ENCODE measurements at places on chromosomes 1 and 21.

- no peak for DNase-seq
Observed at GRCh38 chr1:25123551-25123950, 108.8 kb downstream of the SYF2 start.

GRCh38 chr1:50989694-50990093 is 19.6 kb downstream of the CDKN2C start:
- no peak for DNase-seq

DNA sequence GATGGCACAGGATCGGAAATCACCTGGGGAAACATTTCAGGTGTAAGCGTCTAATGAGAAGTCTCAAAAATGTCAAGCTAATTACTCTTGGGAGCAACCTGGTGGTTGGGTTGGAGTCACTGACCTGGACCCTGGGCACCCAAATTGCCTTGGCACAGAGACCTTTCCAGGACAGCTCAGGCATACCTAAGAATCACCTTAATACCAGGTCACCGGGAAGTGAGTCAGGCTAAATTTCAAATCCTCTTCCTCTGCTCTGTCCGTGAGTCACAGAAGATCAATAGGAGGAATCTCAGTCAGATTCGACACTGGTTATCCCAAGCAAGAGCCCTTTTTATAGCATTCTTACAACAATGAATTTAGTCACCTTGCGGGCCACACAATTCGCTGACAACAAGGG is 179.6 kb upstream of the CAMK1G start:
- DNase-seq = no peak

DNA sequence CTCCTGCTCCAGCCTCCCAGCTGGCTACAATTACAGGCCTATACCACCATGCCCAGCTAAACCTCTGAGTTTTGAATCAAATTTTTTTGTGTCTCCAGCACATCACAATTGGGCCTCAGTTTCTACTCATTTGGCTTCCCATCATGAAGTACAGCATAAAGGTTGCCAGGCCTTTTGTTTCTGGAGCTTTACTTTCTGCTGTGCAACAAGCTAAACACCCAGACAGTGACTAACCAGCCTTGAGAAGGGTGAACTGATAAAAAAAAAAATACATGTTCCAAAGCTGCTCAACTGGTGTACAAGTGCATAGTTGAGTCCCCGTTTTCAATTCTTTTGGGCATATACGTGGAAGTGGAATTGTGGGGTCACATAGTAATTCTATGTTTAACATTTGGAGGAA is 25.1 kb downstream of the TIAM1 start:
- DNase-seq = no peak

DNA sequence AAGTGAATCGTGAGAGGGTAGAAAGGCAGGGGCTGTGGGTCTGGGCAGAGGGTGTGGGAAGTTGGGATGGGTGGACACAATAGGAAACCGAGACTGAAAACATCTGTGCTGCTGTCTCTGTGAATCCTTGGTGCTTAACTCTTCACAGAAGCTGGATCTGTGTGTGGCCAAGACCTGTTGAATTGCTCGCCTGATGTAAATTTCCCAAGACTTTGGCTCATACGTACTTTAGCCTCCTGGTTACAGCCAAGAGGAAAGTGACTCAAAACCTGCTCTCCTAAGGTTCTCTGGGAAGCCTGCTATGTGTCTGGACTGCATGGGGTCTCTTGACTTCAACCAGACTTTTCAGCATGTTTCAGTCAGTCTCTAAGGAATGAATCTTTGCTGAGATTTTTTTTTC is 270.3 kb downstream of the RWDD3 start:
- DNase-seq = no peak

DNA sequence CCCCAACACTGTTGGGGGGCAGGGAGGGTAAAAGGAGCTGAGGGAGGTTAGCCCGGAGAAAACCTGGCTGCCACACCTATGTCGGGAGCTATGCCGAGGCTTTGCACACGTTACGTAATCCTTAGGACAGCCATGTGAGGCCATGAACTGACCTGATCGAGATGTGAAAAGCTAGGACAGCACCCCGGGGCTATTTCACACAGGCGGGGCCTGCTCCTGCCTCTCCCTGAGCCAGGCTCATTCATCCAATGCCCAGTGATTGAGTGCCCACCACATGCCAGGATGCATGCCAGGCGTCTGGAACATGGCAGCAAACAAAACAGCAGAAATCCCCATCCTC is 30.2 kb downstream of the LDLRAP1 start:
- no peak for DNase-seq

DNA sequence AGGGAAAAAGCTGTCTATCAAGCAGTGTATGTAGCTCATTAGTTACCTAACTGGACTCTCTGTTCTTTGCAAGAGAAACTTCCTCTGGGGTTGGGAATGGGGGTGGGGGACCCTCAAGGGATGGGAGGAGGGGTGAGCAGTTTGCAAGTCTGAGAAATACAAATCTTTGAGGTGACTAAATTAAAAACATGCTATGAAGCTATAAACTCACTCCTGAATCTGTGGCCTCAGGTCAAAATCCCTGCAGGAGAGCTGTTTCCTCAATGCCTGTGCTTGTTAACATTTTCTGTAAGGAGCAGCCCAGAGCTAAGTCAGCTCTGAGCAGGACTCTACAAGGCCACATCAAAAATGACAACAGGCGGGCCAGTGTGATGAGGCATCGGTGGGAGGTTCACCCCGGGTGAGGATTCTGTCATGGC is 32.8 kb upstream of the PTPRC start:
- no peak for DNase-seq

DNA sequence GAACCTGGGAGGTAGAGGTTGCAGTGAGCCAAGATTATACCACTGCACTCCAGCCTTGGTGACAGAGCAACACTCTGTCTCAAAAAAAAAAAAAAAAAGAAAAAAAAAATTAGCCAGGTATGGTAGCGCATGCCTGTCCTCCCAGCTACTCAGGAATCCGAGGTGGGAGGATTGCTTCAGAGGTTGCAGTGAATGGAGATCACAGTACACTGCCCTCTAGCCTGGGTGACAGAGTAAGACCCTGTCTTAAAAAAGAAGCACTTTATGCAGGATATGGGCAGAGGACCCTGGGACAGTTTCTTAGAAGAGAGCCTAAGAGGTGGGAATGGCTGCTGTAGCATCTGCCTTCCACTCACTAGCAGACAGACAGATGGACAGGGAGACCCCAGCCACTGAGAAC is 23.0 kb downstream of the IQGAP3 start:
- DNase-seq = no peak

GRCh38 chr1:4674117-4674516 is 19.7 kb downstream of the AJAP1 start:
- DNase-seq = no peak

DNA sequence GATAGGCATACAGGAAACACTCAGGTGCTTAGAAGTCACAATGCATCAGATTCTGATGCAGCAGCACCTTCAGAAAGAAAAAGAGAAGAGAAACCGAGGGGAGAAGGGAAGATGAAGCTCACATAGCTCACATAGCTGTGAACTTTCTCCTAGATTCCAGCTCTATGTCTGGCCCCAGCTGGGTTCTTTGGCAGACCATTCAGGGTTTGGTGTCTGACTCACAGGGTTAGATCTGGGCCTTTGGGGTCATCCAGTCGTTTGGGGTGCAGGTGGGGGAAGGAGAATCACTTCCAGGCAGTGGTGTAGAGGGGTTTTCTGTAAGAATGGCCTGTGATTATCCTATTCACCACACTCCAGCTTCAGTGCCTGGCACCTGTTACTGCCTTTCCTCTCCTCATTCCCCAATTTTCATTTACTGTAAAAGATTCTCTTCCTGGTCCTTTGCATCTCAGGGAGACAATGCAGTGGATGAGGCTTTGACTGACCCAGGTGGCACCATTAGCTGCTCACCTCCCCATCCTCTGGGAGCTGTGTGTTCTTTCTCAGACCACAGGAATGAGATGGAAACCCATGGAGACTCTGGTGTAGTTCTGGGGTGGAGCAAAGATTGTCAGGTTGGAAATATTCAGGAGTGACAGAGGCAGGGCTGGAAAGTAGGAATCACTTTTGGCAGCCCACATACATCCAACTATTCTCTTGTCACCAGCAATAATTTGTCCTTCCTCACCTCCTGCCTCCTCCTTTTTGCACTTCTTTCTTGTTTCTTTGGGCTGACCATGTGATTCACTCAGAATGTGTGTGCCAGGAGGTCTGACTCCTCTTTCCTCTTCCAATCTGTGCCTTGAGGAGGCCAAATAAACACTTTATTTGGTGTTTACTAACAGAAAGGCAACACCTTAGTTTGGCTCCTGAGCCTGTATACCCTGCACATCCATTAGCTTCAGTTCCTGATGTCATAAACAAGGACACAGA is 103.3 kb downstream of the PAPPA2 start:
- no peak for DNase-seq

DNA sequence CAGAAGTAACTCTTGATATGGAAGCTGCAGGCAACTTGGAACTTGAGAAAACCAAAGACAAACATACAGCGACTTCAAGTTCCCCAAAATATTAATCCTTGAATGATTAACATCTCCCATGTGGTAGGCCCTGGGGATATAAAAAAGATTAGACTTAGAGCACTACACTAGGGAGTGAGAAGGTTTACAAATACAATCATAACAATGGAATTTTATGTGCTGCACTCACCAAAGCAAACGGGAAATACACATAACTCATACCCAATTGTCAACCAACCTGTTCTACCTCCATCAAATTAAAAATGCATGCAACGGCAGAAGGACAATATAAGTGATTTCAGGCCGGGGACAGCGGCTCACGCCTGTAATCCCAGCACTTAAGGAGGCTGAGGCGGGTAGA is 3.7 kb downstream of the SMYD3 start:
- DNase-seq = no peak

DNA sequence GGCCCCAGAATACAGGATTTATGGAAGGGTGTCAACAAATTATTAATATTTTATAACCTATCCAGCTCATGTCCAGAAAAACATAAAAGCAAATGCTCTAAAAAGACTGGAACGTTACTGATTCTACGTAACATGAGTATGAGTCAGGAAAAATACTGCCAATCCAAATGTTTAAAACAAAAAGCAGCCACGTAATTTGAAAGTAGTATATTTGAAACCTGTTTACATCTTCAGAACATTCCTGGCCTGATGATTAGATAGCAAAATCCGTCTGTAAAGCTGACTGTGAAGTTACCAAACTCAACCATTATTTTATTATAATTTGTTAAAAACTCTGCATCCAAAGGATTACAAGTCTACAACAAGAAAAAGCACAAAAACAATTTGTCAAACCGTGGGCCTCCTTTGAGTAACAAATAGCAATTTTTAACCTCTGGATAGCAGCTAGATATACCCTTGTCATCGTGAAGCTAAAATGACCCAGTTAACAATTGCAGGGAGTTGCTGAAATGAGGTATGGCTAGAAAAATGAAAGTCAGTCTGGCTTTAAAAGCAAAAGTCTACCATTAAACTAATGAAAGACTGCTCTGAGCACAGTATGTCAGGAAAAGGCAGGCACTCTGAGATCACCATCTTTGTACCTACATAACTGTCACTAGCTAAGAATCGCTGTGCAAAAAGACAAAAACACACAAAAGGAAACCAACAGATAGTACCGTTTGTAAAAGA is 1.2 kb downstream of the UBR4 start:
- no peak for DNase-seq

DNA sequence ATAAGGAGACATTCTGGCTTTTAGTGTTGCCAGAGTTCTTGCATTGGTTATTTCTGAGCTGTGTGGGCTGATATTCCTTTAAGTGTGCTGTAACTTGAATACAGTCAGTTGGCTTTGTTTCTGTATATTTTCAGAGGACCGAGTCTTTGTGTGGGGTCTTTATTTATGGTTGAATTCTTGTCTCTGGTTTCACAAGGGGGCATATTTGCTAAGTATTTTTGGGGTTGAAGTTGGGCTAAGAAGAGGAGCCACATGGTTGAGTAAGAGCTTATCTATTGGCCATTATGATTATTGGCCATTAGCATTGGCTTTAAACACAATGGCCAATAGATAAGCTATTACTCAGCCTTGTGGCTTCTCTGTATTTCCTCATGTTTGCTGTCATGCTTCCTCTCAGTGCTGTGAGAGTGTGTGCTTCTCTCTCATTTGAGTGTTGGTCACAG is 26.3 kb upstream of the PTGFR start:
- no peak for DNase-seq

DNA sequence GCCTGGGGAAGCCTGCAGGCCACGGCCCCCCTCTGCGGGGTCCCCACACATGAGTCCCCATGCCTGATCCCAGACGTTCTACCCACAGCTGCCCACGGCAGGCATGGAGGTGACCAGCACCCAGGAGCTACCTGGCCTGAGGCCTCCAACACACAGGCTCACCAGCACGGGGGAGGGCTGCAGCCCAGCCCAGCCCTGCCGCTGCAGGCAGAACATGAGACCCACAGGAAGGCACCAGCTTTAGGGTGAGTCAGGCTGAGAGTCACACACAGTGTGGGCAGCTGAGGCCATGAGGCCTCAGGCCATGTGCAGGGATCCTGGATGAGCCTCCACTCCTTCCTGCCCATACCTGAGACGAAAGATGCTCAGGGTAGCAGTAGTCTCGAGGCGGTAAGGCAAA is 121.1 kb downstream of the PSMG1 start:
- DNase-seq = no peak

DNA sequence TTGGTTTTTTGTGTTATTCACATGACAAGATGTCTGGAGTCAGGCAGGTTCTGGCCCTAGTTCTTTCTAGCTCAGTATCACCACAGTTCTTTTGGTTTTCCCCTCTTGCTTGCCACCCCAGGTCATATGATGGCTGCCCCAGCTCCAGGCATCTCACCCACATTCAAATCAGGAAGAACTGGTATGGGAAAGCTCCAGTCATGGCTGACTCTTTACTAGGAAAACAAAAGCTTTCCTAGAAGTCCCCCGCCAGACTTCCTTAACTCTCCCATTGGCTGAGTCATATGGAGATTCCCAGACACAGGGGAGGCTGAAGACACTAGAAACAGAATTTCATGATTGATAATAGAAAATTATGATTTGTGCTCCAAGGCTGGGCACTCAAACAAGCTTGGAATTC is 22.1 kb upstream of the EYA3 start:
- DNase-seq = no peak

GRCh38 chr1:61318319-61319125 is 236.2 kb downstream of the NFIA start:
- no peak for DNase-seq

DNA sequence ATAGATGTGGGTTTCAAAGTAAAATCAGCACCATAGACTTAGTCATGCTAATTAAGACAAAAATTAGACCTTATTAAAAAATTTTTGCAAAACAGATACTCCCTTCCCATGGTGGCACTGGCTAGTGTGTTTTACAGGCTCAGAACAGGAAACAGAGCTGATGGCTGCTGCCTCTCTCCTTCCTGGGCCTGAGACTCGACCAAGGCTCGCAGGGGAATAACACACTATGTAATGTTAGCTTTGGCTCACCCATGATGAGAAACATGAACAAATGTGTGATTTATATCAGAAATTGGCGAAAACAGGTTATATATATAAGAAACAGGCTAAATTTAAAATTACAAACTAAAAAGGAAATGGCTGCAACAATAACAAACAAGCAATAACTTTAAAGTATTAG is 50.7 kb downstream of the ERG start:
- no peak for DNase-seq

Data from activated CD8-positive, alpha-beta memory T cell treated with anti-CD3 and anti-CD28 coated beads, Interleukin-2, amount 50 U/mL, for 48 hours (primary cell).